ENCODE measurements at places on chromosomes 4 and X.

- DNase-seq: no peak
Measured at GRCh38 chr4:187744911-187745310, 250.7 kb upstream of the ZFP42 start.

GRCh38 chr4:107164962-107165475, 128.9 kb upstream of the DKK2 start:
- no peak for DNase-seq

- no peak for DNase-seq
Measured at GRCh38 chr4:169103966-169104412, 93.9 kb upstream of the CBR4 start.

GRCh38 chrX:111662292-111662691, 18.7 kb upstream of the ALG13 start:
- DNase-seq: no peak

GRCh38 chr4:41656572-41657520, 91.7 kb downstream of the PHOX2B start:
- no peak for DNase-seq

Measured in activated CD4-positive, alpha-beta T cell treated with anti-CD3 and anti-CD28 coated beads, Interleukin-2, amount 50 U/mL, for 4 hours (primary cell).